Activated naive CD4-positive, alpha-beta T cell (primary cell): ENCODE measurements at places on chromosomes 2 and 18.

GRCh38 chr2:105797298-105797819 lies 52.6 kb downstream of the NCK2 start:
- DNase-seq = no peak

DNA sequence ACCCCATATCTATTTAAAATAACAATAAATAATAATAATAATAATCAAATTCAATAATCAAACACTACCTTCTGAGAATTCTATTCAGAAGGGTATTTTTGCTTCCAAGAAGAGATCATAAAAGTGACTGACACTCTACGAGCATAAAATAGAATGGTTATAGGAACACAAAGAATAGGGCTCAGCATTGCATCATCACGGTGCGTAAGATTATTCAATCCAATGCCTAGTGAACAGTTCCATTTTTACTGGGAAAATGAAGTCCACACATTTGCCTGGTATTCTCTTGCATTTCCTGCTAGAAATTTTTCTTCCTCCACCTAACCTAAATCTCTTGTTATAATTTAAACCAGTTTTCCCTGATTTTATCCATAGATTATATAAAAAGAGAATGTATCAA lies 55.8 kb downstream of the AP1S3 start:
- DNase-seq = no peak

DNA sequence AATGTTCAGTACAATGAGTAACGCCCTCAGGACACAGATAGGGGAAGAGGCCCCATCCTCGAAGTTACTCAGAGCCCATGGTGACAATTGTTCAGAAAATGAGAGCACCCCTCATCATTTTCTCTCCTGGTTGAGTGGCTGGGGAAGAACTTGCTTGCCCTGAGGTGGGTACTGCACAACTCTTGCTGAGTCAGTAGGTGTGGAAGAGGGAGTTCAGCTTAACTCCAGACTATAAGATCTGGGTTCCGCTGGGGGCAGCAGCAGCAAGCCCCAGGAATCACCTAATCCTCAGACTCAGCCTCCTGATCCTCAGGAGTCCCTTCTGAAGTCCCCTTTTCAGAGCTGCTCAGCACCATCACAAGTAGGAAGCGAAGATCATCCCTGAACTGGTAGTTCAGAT lies 123.7 kb downstream of the PIEZO2 start:
- no peak for DNase-seq

- no peak for DNase-seq
Observed at GRCh38 chr2:10427618-10427949, 20.5 kb downstream of the ODC1 start.

- no peak for DNase-seq
Observed at GRCh38 chr2:132692816-132693215, 22.8 kb upstream of the LYPD1 start.

DNA sequence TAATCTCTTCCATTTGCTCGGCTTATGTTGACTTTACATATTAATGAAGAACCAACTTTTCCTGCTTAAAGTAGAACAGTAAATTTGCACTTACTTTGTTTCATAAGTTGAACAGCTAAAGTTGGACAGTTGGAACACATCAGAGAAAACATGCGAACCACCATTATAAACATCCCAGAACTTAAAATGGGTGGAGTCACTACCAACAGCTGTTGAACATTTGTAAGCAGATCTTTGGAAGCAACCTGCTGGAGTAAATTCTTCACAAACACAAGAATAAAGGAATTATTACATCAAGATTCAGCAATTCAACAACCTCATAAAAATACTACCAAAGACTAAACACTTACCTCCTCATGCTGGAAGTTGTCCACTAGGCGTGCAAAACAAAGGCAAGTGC lies 96.4 kb upstream of the DNER start:
- no peak for DNase-seq
